Kidney epithelial cell (primary cell): ENCODE measurements at places on chromosomes 5 and 9. TPM values are rescaled to one million over a fixed set of nuclear protein-coding genes. Genes with fewer than 3 reads are reported as not detected.

PCSK1 gene
- not detected in 2 replicates for total RNA-seq

CLPTM1L gene
- total RNA-seq, result 159 and 182 TPM in 2 replicates

RFX3 gene
- 4.4 and 5.6 TPM in 2 replicates for total RNA-seq

ASS1 gene
- total RNA-seq, result 45.6 and 50.8 TPM in 2 replicates

FOXD4L4 gene
- total RNA-seq, result 0.07 TPM in 1 of 2 replicates, not detected in the other

DAB2 gene
- 12.6 and 14.6 TPM in 2 replicates for total RNA-seq

SLC36A3 gene
- not detected in 2 replicates for total RNA-seq

TAF1L gene
- under 0.01 TPM in 1 of 2 replicates, not detected in the other for total RNA-seq

CSNK1G3 gene
- 57.4 and 65.9 TPM in 2 replicates for total RNA-seq

SPINK4 gene
- not detected in 2 replicates for total RNA-seq

EGR1 gene
- total RNA-seq, result 2.0 and 4.1 TPM in 2 replicates

TAF11L10 gene
- not detected in 2 replicates for total RNA-seq

PSAT1 gene
- total RNA-seq, result 259 and 265 TPM in 2 replicates

ITGA1 gene
- 10.0 and 20.0 TPM in 2 replicates for total RNA-seq

ADAMTS16 gene
- total RNA-seq, result 1.8 and 2.8 TPM in 2 replicates

PTGDS gene
- 2.0 and 3.8 TPM in 2 replicates for total RNA-seq

HMMR gene
- 7.1 and 11.2 TPM in 2 replicates for total RNA-seq

HMHB1 gene
- not detected in 2 replicates for total RNA-seq

SLC46A2 gene
- not detected in 2 replicates for total RNA-seq

DCAF12 gene
- total RNA-seq, result 39.9 and 46.3 TPM in 2 replicates

TMC1 gene
- not detected in 2 replicates for total RNA-seq

AJM1 gene
- total RNA-seq, result 0.75 and 0.96 TPM in 2 replicates

PROP1 gene
- total RNA-seq, result not detected in 2 replicates

C9 gene
- total RNA-seq, result not detected in 2 replicates

AGXT2 gene
- total RNA-seq, result not detected in 2 replicates

HAVCR2 gene
- total RNA-seq, result 1.5 and 1.6 TPM in 2 replicates

CDKN2B-AS1 gene
- 0.04 and 0.14 TPM in 2 replicates for total RNA-seq

CATSPER3 gene
- total RNA-seq, result 0.13 TPM in 1 of 2 replicates, not detected in the other

IL4 gene
- not detected in 2 replicates for total RNA-seq

DBH gene
- total RNA-seq, result not detected in 2 replicates

F2RL2 gene
- 2.0 and 2.5 TPM in 2 replicates for total RNA-seq

MYORG gene
- total RNA-seq, result 3.8 and 4.9 TPM in 2 replicates

GLRA1 gene
- total RNA-seq, result not detected in 2 replicates

MARCHF11 gene
- 0.96 TPM in 1 of 2 replicates, not detected in the other for total RNA-seq

ERAP2 gene
- total RNA-seq, result 19.1 and 19.2 TPM in 2 replicates

PCDHB8 gene
- 0.34 and 0.84 TPM in 2 replicates for total RNA-seq

CAPSL gene
- total RNA-seq, result not detected in 2 replicates

ADGRV1 gene
- 2.7 and 3.5 TPM in 2 replicates for total RNA-seq

FSTL4 gene
- total RNA-seq, result not detected in 2 replicates

ARL15 gene
- total RNA-seq, result 9.7 and 12.0 TPM in 2 replicates

IL31RA gene
- total RNA-seq, result 1.2 TPM in 1 of 2 replicates, not detected in the other

ZNG1F gene
- 6.9 and 7.7 TPM in 2 replicates for total RNA-seq

S1PR3 gene
- 1.8 and 1.9 TPM in 2 replicates for total RNA-seq

SPATA31D3 gene
- not detected in 2 replicates for total RNA-seq
